ENCODE measurements at places on chromosomes 5 and 9.

- DNase-seq: peak; percentile 53
Observed at GRCh38 chr5:161544350-161544765, 2.2 kb downstream of the GABRB2 start.

- no peak for DNase-seq
Observed at GRCh38 chr9:38482918-38483592, 58.8 kb upstream of the IGFBPL1 start.

DNA sequence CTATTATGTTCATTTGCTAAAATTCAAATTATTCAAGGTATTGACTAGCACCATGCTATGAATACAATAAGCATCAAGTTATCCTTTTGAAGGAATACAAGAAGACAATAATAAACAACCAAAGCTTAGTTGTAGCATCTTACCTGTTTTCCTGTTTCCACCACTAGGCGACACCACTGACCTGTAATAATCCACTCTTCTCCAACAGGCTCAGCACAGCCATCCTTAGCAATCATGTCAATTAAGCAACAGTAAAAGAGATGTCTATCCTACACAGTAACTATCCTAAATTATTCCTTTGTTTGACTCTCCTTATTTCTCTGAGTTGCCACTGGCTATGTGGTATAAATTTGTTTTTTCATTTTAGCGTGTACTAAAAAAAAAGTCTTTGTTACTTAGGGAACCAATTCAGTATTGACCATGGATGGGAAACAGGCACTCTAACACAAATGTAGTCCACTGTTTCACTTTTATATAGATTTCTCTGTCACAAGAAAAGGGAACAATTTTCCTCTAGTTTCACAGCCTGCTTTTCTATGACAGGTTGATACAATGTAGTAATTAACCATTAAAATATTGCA, 46.2 kb downstream of the PCA3 start:
- DNase-seq: peak; percentile 79

DNA sequence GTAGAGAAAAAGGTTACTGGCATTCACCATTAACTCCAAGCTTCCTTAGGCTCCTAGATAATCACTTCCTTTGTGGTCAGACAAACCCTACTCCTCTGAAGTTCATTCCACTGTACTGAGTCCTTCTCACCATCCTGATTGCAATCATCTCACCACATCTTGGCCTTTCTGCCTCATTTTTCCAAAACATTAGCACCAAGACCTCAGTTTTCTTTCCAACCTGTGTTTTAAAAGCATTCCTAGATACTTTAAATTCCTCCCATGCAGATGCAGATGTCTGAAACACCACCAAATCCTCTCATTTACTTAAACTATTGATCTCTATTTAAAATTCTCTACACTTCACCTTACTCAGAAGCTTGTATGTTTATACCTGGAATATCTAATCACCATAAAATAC, 961.3 kb upstream of the CTNND2 start:
- no peak for DNase-seq

GRCh38 chr5:150573867-150574817, 66.2 kb downstream of the NDST1 start:
- DNase-seq: no peak

DNA sequence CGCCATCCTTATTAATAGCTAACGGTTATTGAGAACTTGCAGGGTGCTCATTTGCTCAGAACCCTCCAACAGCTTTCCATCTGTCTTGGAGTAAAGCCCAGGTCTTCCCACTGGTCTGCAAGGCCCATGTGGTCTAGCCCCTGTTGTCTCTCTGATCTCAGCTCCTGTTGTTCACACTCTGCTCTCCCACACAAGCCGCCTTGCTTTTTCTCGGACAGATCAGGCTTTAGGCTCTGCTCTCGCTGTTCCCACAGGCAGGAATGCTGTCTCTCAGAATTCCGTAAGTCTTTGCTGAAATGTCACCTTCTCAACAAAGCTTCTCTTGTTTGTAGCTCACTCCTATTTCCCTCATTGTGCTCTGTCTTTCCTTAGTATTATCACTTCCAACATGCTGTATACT, 34.3 kb downstream of the GPR107 start:
- peak; percentile 50 for DNase-seq

DNA sequence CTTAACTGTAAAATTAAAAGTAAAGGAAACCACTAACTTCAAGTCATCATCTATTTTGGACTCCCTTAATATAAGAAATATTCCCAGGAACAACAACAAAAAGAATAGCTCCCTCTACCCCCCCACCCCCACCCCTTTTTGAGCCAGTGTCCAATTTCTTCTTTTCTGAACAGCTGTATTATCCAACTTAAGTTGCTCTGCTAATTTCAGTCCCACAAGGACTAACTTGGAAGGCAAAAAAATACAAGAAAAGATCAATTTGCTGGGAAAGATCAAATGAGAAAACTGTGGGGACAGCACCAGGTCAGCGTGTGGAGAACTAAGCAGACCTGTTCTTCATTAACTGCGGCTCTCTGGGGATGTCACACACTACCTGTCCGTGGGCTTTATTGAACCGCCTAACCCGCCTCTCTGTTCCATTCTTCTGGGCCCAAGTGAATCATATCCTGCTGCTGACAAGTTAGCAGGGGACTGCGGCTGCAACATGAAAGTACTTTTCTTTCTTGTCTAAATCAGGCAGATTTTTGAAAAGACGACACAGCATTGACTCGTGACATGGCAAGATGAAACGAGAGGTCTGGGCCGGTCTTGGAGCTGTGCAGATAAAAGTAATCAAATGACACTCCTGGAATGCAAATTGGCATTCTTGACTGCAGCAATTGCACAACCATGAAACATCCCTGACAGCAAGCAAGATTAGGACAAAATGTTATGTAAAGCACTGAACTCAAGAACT, 2.7 kb downstream of the BNC2 start:
- no peak for DNase-seq

DNA sequence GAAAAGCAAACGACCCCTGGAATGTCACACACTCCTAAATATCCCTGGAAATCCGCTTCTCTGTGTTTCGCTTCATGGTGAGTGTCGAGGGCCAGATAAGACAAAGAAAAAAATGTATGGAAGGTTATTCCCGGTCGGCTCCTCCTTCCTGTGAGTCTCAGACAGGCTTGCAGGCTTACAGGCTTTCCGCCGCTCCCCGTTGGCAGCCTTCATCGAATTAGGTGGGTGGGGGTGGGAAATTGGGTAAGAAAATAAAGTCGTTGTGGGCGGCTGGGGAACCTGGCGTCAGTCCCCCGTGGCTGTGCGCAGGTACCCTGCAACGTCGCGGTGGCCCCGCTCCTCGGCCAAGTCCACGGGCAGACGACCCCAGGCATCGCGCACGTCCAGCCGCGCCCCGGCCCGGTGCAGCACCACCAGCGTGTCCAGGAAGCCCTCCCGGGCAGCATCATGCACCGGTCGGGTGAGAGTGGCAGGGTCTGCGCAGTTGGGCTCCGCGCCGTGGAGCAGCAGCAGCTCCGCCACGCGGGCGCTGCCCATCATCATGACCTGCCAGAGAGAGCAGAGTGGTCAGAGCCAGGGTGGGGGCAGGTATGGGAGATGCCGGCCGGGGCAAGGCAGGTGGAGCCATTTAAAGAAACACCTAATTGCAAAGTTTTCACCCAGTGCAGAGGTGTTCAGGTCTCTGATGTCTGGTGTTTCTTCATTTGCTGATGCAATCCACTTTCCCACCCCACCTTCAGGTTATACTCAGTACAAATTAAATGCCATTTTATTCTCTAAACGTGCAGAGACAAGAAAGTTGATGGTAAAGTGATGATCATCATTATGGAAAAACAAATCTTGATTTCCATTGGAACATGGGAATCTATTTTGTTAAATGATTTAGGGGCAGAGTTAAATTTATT, 3.2 kb downstream of the CDKN2B start:
- no peak for DNase-seq

DNA sequence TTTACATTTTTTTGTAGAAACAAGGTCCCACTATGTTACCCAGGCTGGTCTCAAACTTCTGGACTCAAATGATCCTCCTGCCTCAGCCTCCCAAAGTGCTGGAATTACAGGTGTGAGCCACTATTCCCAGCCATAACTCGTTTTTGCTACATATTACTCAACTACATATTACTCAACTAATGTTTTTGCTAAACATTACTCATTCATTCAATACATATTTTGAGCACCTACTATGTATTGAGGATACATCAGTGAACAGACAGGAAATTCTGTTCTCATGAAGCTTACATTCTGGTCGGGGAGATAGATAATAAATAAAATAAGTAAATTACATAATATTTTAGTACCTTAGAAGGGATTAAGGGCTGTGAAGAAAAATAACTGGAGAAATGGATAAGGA, 34.9 kb upstream of the STOM start:
- no peak for DNase-seq

DNA sequence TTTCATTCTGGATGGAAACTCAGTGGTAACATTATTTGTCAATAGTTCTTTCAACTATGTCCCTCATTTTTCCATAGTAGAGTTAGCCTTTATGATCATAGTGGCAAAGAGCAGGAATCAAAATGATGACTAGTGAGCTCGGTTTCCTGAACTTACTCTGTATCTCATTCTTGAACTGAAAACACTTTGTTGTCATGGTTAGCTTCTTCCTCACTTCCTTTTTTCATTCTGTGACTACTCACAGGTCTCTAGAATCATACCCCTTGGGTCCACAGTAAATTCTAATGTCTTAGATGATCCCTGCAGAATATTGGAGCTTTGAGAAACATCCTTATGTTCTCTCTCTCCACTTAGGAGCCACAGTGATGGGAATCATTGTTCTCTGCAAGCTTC, 29.4 kb upstream of the RECK start:
- DNase-seq: no peak

DNA sequence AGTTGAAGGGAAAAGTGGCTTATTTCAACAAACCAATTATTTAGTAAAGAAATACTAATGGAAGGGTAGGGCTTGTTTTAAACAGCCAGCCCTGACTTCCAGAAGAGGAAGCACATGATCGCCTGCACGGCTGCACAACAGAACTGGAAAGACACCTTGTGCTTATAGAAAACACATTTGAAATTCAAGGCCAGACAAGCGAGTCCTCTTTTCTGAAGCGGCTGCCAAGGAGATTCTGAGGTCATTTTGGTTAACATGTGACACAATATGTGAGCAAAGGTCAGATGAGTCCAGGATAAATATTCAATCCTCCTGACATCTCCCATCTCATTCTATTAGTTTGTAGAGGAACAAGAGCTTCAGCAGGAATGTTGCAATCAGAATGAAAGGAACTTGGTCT, 461.4 kb upstream of the ST8SIA4 start:
- no peak for DNase-seq

DNA sequence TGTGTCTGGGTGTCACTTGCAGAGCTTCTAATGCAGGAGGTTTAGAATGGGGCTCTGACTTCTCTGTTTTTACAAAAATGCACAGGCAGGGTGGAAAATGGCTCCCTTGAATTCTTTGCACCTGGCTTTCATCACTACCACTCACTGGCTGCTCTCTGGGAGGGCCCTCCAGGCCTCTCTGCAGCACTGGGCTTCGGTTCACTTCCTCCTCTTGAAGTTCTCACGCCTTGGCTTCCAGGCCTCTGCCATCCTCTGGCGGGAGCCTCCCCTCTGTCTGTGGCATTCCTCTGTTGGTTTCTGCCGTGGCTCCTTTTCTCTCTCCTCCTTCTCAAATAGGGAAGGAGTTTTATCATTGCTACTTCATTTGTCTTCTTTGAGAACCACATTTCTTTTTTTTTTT, 2.8 kb upstream of the PRLR start:
- DNase-seq: no peak

GRCh38 chr5:60649288-60649917, 50.6 kb downstream of the DEPDC1B start:
- DNase-seq: peak; percentile 20

DNA sequence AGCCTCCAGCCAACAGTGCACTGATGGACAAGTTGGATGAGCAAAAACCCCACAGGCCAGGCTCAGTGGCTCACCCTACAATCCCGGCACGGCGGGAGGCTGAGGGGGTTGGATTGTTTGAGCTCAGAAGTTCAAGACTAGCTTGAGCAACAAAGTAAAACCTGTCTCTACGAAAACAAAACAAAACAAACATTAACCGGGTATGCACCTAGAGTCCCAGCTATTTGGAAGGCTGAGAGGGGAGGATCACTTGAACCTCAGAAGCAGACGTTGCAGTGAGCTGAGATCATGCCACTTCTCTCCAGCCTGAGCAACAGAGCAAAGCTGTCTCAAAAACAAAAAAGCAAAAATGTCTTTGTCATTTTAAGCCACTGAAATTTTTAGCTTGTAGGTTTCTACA, 55.1 kb upstream of the DMRT1 start:
- no peak for DNase-seq

- no peak for DNase-seq
Observed at GRCh38 chr9:4592295-4592694, 69.8 kb upstream of the PLPP6 start.

DNA sequence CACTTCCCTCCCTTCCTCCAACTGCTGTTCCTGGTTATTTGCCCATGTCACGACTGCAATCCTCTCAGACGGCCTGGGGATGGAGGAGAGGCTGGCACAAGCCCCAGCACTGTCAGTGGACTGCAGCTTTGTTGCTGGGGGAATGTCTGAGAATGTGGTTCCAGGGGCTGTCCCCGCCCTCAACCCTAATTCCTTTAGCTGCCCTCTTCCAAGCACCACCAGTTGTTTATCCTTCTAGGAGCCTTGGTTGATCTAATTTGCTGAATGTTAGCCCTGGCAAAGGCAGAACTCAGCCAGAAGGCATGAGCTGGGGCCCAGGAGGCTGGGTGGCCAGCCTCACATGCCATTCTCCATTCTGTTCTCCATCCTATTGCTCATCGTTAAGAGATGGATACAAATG, 51.6 kb downstream of the ADAM19 start:
- DNase-seq: no peak

- DNase-seq: peak; percentile 18
Observed at GRCh38 chr5:156800929-156801328, 49.2 kb upstream of the PPP1R2B start.

GRCh38 chr5:13511442-13511841, 433.0 kb downstream of the DNAH5 start:
- no peak for DNase-seq
